ENCODE measurements at places on chromosomes 2 and 18.

- no peak for DNase-seq
Measured at GRCh38 chr18:25825056-25825455, 265.4 kb downstream of the SS18 start.

GRCh38 chr18:36887114-36887513 is 58.2 kb downstream of the KIAA1328 start:
- DNase-seq = no peak

DNA sequence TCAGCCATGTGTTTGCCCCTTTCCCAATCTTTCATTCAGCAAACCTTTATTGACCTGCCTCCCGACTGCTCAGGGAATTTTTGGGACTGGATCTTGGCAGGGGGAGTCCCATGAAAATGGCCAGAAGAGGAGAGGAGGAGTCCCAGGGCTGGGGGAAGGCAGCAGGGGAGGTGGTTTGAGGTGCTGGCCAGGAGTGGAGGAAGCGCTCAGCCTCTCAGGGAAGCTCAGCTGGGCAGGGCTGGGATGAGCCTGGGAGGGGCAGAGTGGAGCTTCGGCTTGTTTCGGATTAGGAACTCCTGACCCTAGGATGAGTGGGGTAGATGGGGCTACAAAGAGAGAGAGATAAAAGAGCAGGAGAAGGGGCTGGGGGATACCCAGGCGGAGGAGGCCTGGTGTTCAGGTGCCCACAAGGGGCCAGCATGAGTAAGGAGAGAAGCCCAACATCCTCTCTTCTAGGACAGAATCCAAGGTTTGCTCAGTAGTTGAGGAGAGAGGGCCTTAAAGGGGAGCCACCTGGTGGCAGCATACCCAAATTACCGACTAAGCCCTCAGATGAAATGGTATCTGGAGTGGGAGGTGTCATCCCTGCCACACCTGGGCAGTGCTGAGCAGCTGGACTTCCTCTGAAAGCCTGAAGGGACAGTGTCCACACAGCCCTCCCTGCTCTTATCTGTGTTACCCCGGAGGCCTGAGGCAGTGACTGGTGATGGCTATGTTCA is 91.1 kb downstream of the INHBB start:
- DNase-seq = no peak

GRCh38 chr2:210842896-210843295 is 286.5 kb downstream of the CPS1 start:
- DNase-seq = no peak

- DNase-seq = no peak
Measured at GRCh38 chr2:229910147-229910831, 11.5 kb downstream of the TRIP12 start.

DNA sequence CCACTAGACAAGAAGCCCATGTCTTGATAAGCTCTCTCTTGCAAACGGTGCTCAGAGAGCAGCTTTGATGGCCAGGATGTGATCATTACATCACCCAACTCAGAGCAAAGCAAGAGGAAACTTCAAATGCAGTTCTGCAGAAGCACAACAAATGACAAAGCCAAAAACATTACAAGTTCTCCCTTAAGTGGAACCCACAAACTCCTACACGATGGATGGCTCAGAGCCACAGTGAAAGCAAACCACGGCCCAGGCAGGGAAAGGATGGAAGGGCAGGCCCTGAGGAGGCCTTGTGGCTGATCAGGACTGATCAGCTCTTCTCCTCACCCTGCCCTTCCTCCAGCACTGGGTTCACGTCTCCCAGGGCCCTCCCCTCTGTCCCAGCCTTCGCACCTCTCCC is 326.4 kb downstream of the EIPR1 start:
- peak; percentile 9 for DNase-seq

GRCh38 chr2:193783681-193784080 is 1588.9 kb upstream of the TMEFF2 start:
- no peak for DNase-seq

- DNase-seq = no peak
Measured at GRCh38 chr2:5692561-5693286, 540 bp downstream of the SOX11 start.

DNA sequence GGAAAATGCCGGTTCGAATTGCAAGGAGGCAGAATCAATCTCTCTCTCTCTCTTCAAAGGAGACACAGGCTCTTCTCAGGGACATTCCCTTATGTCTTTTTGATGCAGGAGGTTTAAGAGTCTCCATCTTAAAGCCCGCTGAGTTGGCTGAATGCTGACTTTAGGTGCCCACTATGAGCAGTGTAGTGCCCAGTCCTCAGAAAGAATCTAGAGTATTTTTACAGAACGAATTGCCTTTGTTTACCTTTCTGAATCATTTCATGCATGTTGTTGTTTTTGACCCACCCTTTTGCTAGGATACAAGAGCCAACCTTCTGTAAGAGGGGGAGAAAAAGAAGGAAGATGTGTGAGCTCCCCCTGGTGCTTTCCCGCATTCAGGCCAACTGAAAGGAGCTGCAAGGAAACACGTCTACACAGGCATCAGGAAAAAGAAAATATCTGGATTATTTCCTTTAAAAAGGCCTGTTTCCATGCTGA is 193.5 kb upstream of the TCF4 start:
- DNase-seq = no peak

GRCh38 chr2:8371653-8372052 is 310.2 kb upstream of the ID2 start:
- no peak for DNase-seq

DNA sequence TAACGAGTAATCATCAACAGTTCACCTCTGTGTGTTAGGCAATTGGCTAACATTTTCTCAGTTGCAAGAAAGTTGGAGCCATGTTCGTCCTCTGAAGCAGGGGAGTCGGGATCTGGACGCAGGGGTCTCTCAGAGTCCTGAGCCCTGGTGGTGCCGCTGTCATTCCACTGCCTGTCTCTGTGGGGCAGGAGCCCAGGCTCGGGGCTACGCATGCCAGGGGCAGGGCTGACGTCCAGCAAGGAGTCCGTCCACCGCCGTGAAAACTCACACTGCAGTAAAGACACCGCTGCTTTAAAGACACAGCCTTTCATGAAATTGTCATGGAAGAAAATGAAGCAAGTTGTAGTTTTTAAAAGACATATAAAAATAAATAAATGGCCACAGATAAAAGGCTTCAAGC is 571.1 kb upstream of the SOX11 start:
- no peak for DNase-seq

DNA sequence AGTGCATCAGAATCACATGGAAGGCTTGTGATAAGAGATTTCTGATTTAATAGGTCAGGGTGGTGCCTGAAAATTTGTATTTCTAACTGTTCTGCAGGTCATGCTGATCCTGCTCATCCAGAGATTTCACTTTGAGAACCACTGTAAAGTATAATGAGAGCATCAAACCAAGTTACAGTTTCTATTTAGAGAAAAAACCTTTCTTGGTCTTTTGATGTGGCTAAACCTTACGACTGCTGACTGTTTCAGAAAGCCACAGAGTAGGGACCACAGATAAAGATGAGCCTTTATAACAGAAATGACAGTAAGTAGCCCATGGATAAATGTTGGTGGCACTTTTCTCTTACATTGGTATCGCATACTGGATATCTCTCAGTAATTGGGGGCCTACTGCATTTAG is 109.4 kb upstream of the FANCL start:
- DNase-seq = no peak

DNA sequence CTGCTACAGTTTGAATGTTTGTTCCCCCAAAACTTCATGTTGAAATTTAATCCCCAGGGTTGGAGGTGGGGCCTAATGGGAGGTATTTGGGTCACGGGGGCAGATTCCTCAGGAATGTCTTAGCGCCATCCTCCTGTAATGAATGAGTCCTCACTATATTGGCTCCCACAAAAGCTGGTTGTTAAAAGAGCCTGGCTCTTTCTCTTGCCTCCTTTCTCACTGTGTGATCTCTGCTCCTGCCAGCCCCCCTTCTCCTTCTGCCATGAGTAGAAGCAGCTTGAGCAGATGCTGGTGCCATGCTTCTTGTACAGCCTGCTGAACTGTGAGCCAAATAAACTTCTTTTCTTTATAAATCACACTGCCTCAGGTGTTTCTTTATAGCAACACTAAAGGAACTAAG is 721.0 kb upstream of the PKDCC start:
- DNase-seq = no peak

DNA sequence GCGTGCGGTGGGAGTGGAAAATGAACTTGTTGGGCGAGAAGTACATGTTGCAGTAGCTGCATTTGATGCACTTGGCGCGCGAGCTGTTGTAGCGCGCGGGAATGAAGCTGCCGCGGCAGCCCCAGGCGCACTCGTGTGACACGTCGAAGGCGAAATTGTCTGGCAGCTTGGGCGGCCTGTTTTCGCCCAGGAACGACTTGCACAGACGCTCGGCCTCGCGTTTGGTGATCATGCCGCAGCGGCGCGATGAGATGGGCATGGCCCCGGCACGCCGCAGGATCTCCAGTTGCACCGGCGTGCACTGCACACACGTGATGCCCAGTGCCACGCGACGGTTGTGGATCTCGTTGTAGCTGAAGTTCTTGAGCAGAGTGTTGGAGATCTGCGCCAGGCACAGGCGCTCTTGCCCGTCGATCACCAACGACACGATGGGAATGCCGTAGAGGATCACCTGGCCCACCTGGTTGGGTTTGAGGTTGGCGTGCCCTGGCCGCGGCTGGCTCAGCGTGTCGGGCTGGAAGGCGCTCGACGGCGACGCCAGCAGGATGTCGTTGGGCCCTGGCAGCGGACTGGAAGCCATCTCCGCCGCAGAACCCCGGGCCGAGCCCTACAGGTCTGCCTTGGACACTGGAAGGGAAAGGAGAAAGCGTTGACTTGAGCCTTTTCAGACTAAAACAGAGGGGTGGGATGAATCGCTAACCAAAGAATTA is 2.7 kb downstream of the SKOR2 start:
- DNase-seq = no peak

DNA sequence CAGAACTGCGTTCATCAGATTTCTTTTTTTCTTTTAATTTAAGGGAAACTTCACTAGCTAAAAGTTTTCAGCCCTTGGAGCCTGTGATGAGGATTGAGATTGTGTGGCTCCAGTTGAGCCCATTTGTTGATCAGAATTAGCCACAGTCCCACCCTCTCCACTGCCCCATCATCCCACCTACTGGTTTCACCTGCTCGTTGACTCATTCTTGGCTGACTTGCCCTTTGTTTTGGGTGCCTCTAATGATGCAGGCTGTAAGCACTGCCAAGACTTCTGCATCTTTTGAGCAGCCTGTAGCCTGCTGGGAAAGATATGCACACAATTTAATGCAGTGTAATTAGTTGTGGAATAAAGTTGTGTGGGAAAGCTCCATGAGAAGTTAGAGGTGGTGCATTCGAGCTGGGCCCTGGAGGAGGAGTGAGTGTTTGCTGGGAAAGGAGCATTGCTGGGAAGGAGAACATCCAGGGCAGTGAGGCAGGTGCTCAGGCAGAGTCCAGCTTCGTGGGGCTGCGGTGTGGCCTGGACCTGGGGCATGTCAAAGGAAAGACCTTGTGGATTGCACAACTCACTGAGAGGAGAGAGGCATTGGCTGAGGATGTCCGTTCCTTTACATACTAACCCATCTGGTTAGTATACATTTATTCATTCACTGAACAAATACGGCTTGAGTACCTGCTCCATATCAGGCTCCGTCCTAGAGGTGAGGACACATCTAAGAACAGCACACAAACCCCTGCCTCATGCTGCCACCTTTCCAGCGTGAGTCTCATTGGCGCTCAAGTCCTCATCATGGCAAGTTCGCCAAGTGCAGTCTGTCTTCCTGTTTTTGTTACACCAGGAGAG is 18.2 kb downstream of the ASPRV1 start:
- DNase-seq = no peak

DNA sequence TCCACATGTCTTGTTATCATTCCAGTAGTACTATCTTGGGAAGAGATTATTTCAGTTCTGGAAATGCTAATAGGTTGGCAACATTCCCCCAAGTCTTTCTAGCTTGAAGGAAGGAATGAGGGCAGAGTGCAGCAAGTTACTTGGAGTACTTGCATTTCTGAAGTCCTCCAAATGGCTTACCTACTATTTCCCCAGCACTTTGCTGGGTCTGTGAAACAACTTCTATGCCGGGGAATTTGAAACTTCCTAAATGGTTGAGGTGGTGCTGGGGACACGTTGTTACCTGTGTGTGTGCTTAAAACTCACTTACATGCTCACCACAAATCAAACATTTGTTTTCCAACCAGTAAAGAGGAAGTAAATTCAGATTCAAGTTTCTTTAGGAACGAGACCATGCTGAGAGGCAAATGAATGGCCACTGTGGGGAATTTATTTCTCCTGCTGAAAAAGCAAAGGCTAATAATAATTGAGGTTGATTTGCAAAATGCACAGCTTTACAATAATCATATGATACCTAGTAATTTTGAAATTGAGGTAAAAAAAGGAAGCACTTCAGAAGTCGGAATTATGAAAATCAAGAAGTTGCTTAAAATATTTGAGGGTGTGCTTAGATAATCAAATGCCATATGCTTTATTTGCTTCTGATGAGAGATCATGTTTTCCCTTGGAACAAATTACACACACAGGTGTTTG is 1167.7 kb upstream of the ZEB2 start:
- no peak for DNase-seq

DNA sequence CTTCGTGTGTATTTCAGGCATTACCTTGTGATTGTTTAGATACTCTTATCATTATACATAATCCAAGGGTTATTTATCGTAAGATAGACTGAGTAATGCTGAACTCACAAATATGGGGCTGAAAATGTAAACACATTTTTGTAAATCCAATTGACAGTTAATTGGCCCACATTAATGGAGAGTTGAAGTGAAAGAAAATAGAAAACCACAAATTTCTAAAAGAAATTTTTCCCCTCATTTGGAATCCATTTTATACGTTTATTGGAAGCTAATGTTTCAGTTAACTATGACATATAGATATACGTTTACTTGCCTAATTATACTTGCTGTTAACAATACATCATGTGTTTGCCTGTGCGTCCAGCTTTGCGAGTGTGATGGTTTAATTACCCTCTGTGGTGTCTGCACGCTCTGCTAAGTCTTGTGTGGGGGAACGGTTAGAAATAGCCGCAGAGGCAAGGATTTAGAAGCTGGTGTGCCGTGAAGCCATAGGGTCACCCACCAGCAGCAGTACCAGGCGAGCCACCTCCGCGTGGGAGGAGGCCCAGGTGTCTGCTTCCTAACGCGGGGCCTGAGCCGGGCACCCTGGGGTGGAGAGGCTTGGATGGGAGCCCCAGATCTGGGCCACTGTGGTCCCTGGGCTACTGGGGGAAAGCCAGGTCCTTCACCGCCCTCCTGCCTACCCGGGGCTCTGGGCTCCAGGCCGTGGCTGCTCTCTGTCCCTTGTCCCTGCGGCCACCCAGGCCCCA is 38.0 kb downstream of the TSHZ1 start:
- no peak for DNase-seq

DNA sequence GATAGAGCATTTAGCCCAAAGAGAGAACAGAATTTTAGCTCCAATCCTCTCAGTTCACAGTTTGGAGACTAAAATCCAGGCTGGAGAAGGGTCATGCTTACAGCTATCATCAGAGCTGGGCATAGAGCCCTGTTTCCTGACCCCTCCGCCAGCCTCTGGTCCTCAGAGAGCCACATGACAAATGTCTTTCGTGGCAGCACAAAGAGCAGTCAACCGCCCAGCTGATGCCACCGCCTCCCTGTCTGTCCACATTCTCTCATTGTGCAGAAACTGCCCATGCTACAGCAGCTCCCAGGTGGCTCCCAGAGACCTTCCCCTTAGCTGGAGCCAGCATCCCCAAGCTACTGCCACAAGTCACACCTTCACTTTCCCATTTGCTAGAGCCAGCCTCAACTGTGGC is 7.6 kb downstream of the KCNK3 start:
- no peak for DNase-seq
